Left renal cortex interstitium (tissue), 4 donors: ENCODE measurements at places on chromosomes 1 and 21. TPM values are rescaled to one million over a fixed set of nuclear protein-coding genes. Genes with fewer than 3 reads are reported as not detected.

SH2D2A gene
- polyA plus RNA-seq: 0.49 TPM

MYOG gene
- polyA plus RNA-seq: 0.22 TPM

- no peak for DNase-seq
These were observed 446.0 kb downstream of the PTPRU start for GRCh38 chr1:29682171-29682918.

DNA sequence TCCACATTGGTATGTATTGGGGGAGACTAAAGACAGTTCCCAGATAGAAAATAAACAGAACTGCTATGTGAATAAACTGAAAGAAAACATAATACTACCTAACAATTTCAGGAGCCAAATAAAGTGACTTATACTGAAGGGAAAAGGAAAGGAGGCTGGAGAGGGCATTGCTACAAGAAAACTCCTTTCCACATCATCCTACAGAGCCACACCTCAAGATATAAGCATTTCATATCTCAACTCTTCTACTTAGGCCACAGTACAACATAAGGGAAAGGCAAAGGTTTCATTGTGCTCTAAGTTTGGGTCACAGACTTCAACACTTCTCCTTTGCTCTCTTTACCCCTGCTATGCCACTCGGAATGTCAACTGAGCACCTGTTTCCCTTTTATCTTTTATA, 54.9 kb downstream of the ST7L start:
- no peak for DNase-seq

DNA sequence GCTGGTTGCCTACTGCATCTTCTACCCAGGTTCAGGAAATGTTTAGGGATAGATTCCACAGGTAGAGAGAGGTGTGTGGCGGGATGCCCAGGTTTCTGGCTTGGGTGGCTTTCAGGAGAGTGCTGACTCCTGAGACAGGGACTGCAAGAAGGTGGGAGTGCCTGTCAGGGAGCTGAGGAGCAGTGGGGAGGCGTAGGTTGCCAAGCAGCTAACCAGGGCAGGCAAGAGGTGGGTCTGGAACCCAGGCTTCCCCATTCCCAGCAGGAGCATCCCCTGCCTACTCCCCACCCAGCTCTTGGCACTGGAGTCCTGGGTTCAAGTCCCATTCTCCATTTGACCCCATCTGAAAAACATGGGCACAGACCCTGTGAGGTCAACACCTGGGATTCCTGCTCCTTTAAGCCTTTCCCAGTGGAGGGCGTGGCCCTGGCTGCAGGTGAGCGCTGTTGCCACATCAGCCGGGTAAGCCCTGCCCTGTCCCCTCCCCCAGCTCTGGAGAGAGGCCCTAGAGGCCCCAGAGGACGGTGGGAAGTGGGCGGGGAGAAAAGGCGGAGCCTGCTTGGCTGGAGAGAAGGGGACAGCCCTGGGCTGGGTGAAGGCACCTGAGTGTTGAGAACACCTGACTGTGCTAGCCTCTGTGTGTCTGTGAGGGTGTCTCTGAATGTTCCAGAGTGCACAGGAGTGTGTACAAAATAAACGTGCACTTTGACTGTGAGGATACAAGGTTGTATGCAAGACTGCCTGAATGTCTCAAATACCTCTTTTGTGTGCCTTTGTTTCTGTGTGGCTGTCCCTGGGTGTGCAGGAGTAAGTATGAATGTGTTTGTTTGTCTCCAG, 14.0 kb upstream of the SYNC start:
- DNase-seq: peak; percentile 78

DNA sequence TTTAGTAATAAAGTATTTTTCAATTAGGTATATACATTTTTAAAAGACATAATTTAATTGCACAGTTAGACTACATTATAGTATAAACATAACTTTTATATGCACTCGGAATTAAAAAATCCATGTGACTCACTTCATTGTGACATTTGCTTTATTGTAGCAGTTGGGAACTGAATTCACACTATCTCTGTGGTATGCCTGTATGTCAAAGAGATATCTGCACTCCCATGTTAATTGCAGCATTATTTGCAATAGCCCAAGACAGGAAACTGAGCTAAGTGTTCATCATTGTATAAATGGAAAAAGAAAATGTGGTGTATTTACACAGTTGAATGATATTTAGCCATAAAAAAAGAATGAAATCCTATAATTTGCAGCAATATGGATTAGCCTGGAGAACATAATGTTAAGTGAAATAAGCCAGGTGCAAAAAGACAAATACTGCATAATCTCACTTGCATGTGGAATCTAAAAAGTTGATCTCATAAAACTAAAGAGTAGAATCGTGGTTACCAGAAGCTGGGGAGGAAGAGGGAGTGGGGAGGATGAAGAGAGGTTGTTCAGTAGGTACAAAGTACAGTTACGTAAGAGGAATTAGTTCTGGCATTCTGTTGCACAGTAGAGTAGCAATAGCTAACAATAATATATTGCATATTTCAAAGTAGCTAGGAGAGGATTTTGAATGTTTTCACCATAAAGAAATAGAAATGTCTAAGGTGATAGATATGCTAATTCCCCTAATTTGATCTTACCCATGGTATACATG, 64.8 kb downstream of the DPT start:
- no peak for DNase-seq
